MM.1S (cell line): ENCODE measurements at places on chromosomes 6 and 20.
A peak's percentile ranks its signal among the peaks of the same experiment; 100 is the strongest.

DNA sequence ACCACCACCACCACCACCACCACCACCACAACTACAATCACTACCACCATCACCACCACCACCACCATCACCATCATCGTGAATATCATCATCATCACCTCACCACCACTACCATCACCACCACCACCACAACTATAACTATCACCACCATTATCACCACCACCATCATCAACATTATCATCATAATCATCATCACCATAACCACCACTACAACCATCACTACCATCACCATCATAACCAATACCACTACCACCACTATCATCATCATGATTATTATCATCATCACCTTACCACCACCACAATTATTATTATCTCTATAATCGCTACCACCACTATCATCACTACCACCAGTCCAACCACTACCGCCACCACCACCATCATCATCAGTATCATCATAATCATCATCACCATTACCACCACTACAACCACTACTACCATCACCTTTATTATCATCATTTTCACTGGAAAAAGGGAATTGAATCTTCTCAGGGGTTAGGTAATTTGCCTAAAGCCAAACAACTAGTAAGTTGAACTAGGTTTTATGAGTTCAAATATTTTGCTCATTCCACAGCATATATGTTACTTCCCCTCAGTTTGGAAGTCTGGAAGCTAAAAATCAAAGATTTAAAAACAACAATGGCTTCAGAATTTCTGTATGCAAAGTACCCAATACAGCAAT, 8.3 kb downstream of the RIPOR2 start:
- DNase-seq, result no peak

DNA sequence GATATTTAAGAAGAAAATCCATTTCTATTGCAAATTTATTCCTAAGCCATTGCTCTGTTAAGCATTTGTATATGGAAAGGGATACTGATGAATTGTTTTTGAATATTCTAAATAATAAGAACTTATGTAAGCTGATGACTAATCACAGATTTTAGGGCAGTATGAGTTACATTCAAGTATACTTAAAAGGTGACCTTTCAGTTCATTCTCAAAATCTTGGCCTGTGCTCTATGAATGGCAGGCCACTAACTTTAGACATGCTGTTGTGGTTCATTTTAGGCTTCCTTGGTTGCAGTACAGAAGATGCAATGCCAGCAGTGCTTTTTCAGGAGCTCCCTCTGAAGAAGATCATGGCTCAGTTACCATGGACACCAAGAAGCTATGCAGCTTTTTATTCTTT, 380.4 kb downstream of the CENPW start:
- DNase-seq, result peak; percentile 54

GRCh38 chr6:88402909-88403308, 236.8 kb upstream of the CNR1 start:
- DNase-seq, result no peak

DNA sequence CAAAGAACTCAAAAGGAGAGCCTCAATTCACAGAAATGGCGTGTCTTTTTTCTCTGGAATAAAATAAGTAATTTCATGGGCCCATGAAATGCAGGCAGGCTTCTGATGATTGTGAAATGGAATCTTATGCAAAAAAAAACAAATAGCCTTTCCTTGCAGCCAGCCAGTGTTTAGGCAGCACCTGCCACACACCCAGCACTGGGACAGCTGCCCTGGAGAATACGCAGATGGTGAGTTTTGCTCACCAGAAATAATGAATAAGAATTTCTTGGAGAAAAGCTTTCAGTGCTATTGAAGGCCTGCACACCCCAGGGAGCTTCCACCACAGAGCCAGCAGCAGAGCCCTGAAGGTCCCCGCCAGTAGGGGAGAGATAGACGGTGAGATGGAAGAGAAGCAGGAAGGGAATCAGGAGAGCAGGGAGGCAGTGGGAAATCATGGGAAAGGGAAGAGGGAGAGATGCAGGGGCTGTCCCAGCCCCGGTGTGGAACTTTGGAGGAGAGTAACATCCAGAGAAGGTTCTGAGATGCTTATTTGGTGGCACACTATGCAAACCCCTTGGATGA, 54.9 kb downstream of the PXDC1 start:
- DNase-seq, result no peak

DNA sequence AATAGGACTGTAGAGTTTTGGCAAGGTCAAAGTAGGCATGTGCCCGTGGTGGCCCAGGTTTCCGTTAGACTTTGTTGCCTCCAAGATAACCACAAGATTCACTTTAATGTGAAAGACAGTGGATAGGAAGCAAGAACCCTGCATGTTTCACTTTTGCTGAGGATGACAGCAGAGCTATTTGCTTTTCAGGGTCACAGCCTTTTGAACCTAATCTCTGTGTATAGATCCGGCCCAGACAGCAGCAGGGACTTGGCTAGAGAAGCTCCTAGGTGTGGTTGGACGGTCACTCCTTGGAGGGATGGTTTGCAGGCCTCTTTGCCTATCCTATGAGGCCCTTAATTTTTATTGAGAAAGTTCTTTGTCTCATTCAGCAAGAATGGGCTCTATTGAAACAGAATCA, 538.8 kb downstream of the HACE1 start:
- DNase-seq, result peak; percentile 13

DNA sequence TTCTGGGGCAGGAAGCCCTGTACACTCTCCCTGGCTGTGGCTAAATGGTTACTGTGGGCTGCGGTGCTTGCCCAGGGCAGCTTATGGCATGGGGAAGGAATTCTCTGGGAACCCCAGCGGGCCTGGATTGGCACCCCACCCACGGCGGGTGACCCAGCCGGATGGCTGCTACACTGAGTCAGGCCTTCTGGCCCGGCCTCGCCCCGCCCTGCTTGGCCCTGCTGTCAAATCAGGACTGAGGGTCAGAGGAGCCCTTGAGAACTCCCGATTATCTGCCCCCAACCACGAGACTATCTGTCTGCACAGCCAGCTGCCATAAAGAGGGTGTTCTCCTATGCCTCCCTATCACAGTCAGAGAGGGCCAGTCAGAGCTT, 7.3 kb upstream of the ITPR3 start:
- DNase-seq, result no peak

DNA sequence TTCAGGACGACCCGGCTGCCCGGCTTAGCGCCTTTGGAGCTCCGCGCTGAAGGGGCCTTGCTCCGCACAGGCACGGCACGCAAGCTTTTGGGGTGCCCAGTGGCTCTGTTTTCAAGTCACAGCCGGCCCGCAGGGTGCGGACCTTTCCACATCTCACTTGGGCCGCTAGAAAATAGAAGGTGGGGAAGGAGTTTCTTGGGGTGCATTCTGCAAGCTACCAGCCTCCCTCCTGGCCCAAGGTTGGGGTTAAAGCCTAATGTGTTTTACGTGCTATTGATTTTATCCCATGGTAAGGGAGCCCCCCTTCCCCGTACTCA, 561 bp downstream of the KAT14 start:
- DNase-seq, result no peak
